ENCODE measurements at places on chromosomes 1 and 21. TPM values are rescaled to one million over a fixed set of nuclear protein-coding genes. Genes with fewer than 3 reads are reported as not detected.

Gene BLACAT1
- not detected for total RNA-seq

Gene CNTN2
- total RNA-seq, result not detected

Gene SLAMF1
- total RNA-seq, result 42.3 TPM

Gene GPA33
- total RNA-seq, result 0.34 TPM

Gene TMEM269
- 0.47 TPM for total RNA-seq

Gene PIP5K1A
- total RNA-seq, result 78.4 TPM

Gene PROX1
- total RNA-seq, result 3.8 TPM

Gene RGSL1
- total RNA-seq, result not detected

Gene LYPD8
- not detected for total RNA-seq

Gene NPHS2
- not detected for total RNA-seq

Gene CDC20
- 1.1 TPM for total RNA-seq

Gene UMODL1
- total RNA-seq, result 0.36 TPM

Gene KIF26B
- total RNA-seq, result 0.62 TPM

Gene MTARC1
- 2.9 TPM for total RNA-seq

Gene CLDN17
- total RNA-seq, result not detected

Gene LRRC39
- total RNA-seq, result 1.5 TPM

DNA sequence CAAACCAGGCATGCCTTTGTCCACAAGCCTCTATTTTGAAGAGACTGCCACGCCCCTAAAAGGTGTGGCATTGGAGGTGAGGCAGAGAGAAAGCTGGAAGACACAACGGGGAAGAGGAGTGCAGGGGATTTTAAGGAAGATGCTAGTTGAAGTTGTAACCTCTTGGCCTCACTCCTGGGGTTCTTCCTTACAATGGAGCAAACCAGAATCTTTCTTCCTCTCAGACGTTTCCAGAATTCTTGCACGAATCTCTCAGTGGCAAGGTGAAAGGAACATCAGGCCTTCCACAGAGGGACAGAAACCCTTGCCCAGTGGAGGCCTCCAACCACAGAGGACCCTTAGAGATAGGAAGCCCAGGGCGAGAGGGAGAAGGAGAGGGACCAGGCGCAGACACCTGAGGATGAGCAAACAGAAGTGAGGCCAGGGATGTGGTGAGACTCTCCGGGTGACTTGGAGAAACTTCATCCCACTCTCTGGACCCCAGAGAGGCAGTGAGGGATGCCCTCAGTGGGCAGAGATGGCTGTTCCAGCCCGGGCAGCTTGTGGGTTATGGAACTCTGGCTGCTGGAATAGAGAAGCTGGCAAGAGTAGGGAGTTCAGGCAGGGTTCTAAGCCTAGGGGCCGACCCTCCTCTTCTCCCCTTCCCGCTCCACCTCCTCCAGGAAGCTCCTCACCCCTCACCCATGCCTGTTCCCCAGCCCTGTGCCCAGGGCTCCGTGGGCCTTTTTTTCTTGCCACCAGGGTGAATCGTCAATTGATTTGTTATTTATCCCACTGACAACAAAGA is 136.8 kb upstream of the RUNX3 start:
- H3K4me3 ChIP-seq, result no peak overlapping the region
- no peaks in the 10 kb centered on the region for H3K27me3 ChIP-seq
- H3K36me3 ChIP-seq, result no peaks in the 10 kb centered on the region
- no peaks in the 10 kb centered on the region for H3K4me1 ChIP-seq
- DNase-seq, result no peak

- H3K27me3 ChIP-seq, result no peaks in the 10 kb centered on the region
- no peak overlapping the region for H3K4me3 ChIP-seq
- H3K4me1 ChIP-seq, result peaks cover 11% of the 10 kb centered on the region
- DNase-seq, result peak; percentile 15
Observed at GRCh38 chr1:94772845-94773244, 47.3 kb upstream of the SLC44A3 start.

- H3K27me3 ChIP-seq, result no peaks in the 10 kb centered on the region
- H3K27ac ChIP-seq, result no peak overlapping the region
- DNase-seq, result no peak
Observed at GRCh38 chr1:116902027-116902426, 7.7 kb upstream of the PTGFRN start.

GRCh38 chr1:203033287-203033686 is 7.0 kb downstream of the PPFIA4 start:
- no peaks in the 10 kb centered on the region for H3K36me3 ChIP-seq
- H3K27me3 ChIP-seq, result no peaks in the 10 kb centered on the region
- no peak overlapping the region for H3K27ac ChIP-seq
- H3K4me1 ChIP-seq, result peaks cover 2% of the 10 kb centered on the region
- no peak overlapping the region for H3K4me3 ChIP-seq

- DNase-seq, result no peak
- H3K4me3 ChIP-seq, result no peak overlapping the region
- H3K36me3 ChIP-seq, result no peaks in the 10 kb centered on the region
- H3K27ac ChIP-seq, result no peak overlapping the region
Observed at GRCh38 chr1:231311720-231312431, 25.8 kb downstream of the EXOC8 start.

DNA sequence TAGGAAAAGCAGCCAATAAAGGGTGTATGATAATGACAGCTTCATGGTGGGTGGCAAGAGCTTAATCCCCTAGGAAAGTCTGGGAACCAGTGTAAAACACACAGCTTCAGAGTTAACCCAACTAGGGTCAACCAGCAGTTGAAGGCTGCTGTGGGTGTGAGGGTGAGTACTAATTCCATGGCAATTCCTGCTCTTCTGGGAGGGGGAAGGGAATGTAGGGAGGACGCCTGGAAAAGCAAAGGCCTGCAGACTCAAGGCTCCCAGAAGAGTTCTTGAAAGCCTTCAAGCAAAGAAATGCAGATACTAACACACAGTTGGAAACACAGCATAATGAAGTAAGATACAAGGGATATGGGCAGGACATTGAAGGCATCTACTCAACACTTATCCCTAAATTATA is 28.1 kb downstream of the TTLL7 start:
- H3K27me3 ChIP-seq, result no peaks in the 10 kb centered on the region
- H3K4me3 ChIP-seq, result no peak overlapping the region
- H3K4me1 ChIP-seq, result no peaks in the 10 kb centered on the region
- H3K27ac ChIP-seq, result no peak overlapping the region

GRCh38 chr21:31872072-31872451 is 758 bp upstream of the HUNK start:
- H3K27ac ChIP-seq, result no peak overlapping the region
- H3K27me3 ChIP-seq, result peaks cover 66% of the 10 kb centered on the region
- H3K4me1 ChIP-seq, result peaks cover 22% of the 10 kb centered on the region
- H3K4me3 ChIP-seq, result peak overlapping the region; percentile 65

GRCh38 chr1:29332204-29332603 is 95.9 kb downstream of the PTPRU start:
- no peaks in the 10 kb centered on the region for H3K4me1 ChIP-seq
- H3K27me3 ChIP-seq, result peaks cover 4% of the 10 kb centered on the region
- no peak for DNase-seq

- H3K4me3 ChIP-seq, result no peak overlapping the region
- H3K4me1 ChIP-seq, result no peaks in the 10 kb centered on the region
- H3K27me3 ChIP-seq, result no peaks in the 10 kb centered on the region
- H3K36me3 ChIP-seq, result peaks cover 5% of the 10 kb centered on the region
- no peak overlapping the region for H3K27ac ChIP-seq
Observed at GRCh38 chr1:35564037-35564883, 6.7 kb downstream of the NCDN start.

GRCh38 chr1:202888531-202889360 is at the start of gene RABIF:
Gene RABIF (minus strand): TSS chr1:202889149. CDS start chr1:202889098, 51 bp downstream.
- peak within 1 kb of the TSS; percentile 68 for H3K4me3 ChIP-seq
- H3K27ac ChIP-seq, result peak within 1 kb of the TSS; percentile 89
- H3K27me3 ChIP-seq, result no peaks in the 10 kb centered on the region
- H3K4me1 ChIP-seq, result peaks cover 17% of the 10 kb centered on the region
- H3K36me3 ChIP-seq, result peaks cover 3% of the 10 kb centered on the region

GRCh38 chr21:38352536-38353219 is 95.9 kb downstream of the KCNJ15 start:
- no peak for DNase-seq
- no peaks in the 10 kb centered on the region for H3K4me1 ChIP-seq
- H3K4me3 ChIP-seq, result no peak overlapping the region
- no peak overlapping the region for H3K27ac ChIP-seq
- no peaks in the 10 kb centered on the region for H3K36me3 ChIP-seq

DNA sequence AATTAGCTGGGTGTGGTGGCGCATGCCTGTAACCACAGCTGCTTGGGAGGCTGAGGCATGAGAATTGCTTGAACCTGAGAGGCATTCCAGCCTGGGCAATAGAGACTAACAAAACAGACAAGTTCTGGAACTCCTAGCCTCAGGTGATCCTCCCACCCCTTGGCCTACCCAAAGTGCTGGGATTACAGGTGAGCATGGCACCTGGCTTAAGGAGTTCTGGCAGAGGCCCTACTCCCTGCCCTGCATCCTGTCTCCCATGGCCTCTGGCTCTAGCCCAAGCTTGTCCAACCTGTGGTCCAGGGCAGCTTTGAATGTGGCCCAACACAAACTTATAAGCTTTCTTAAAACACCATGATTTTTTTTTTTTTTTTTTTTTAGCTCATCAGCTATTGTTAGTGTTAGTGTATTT is 20.4 kb downstream of the TOMM20 start:
- no peaks in the 10 kb centered on the region for H3K27me3 ChIP-seq
- DNase-seq, result no peak
- H3K4me3 ChIP-seq, result no peak overlapping the region
- peaks cover 7% of the 10 kb centered on the region for H3K4me1 ChIP-seq
- no peak overlapping the region for H3K27ac ChIP-seq

DNA sequence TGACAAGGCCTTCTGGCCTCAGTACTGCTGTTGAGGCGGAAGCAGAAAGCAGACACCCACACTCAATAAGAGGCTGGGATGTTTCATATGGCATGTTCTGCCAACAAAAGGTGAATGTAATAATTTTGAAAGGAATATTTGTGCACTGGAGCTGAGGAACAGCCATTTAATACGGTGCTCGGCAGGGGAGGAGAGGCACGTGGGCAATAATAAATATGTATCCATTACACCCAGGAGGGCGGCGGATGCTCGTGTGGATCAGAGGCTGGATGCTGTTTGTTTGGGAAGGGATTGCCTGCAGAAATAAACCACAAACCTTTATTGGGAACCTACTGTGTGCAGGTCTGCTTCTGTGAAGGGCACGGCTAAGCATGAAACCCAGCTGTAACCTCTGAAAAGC is 92.0 kb downstream of the VWA5B1 start:
- H3K27ac ChIP-seq, result no peak overlapping the region
- no peaks in the 10 kb centered on the region for H3K4me1 ChIP-seq
- no peaks in the 10 kb centered on the region for H3K36me3 ChIP-seq
- no peak overlapping the region for H3K4me3 ChIP-seq

DNA sequence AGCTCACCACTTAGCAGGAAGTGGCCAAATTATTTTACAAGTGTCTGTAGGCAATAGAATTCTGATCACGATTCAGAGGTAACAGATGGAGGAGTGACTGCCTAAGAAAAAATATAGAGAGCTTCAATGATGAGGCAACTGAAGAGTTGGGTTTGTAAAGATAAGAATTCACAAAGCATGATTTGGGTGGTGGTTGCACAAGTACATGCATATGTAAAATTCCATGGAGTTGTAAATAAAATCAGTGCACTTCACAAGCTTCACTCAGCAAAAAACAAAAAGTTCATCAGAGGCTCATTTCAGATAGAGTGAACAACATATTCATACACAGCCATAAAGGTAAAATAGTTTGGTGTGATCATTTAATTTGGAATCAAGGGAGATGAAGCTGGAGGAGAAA is 10.9 kb downstream of the ANP32E start:
- peaks cover 9% of the 10 kb centered on the region for H3K4me1 ChIP-seq
- no peaks in the 10 kb centered on the region for H3K27me3 ChIP-seq
- no peak overlapping the region for H3K4me3 ChIP-seq
- H3K36me3 ChIP-seq, result peaks cover 47% of the 10 kb centered on the region

- no peak overlapping the region for H3K4me3 ChIP-seq
- no peaks in the 10 kb centered on the region for H3K4me1 ChIP-seq
- DNase-seq, result no peak
- H3K27ac ChIP-seq, result no peak overlapping the region
- H3K36me3 ChIP-seq, result no peaks in the 10 kb centered on the region
- H3K27me3 ChIP-seq, result no peaks in the 10 kb centered on the region
Observed at GRCh38 chr21:45302082-45303061, 14.7 kb upstream of the POFUT2 start.

GRCh38 chr1:24027838-24028468 is 47.8 kb upstream of the SRSF10 start:
- H3K27ac ChIP-seq, result no peak overlapping the region
- no peaks in the 10 kb centered on the region for H3K36me3 ChIP-seq
- no peak overlapping the region for H3K4me3 ChIP-seq
- H3K4me1 ChIP-seq, result no peaks in the 10 kb centered on the region
- peak; percentile 37 for DNase-seq
- H3K27me3 ChIP-seq, result no peaks in the 10 kb centered on the region

- H3K27me3 ChIP-seq, result no peaks in the 10 kb centered on the region
- H3K4me1 ChIP-seq, result no peaks in the 10 kb centered on the region
- H3K27ac ChIP-seq, result no peak overlapping the region
- DNase-seq, result no peak
Observed at GRCh38 chr1:168607872-168608428, 31.5 kb downstream of the XCL1 start.

DNA sequence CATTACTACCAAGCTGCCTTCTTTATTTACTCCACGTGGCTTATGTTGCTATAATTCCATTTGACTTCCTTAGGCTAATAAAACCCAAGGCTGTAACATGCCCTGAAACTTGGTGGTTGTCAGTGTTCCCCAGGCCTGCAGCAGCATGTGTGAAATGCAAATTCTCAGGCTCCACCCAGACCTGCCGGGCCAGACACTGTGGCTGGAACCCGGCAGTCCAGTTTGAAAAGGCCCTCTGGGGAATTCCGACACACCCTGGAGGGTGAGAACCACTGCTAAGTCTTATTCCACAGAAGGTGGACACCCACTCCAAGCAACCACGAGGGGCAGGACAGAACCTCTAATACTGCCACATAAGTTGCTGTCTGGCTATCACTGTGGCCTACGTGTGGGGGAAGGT is 41.4 kb downstream of the URB1 start:
- no peaks in the 10 kb centered on the region for H3K27me3 ChIP-seq
- H3K36me3 ChIP-seq, result no peaks in the 10 kb centered on the region
- H3K4me1 ChIP-seq, result no peaks in the 10 kb centered on the region

GRCh38 chr1:90127288-90127953 is 132.5 kb downstream of the ZNF326 start:
- no peaks in the 10 kb centered on the region for H3K36me3 ChIP-seq
- no peak overlapping the region for H3K27ac ChIP-seq
- no peaks in the 10 kb centered on the region for H3K4me1 ChIP-seq
- H3K27me3 ChIP-seq, result no peaks in the 10 kb centered on the region
- no peak overlapping the region for H3K4me3 ChIP-seq
- no peak for DNase-seq

DNA sequence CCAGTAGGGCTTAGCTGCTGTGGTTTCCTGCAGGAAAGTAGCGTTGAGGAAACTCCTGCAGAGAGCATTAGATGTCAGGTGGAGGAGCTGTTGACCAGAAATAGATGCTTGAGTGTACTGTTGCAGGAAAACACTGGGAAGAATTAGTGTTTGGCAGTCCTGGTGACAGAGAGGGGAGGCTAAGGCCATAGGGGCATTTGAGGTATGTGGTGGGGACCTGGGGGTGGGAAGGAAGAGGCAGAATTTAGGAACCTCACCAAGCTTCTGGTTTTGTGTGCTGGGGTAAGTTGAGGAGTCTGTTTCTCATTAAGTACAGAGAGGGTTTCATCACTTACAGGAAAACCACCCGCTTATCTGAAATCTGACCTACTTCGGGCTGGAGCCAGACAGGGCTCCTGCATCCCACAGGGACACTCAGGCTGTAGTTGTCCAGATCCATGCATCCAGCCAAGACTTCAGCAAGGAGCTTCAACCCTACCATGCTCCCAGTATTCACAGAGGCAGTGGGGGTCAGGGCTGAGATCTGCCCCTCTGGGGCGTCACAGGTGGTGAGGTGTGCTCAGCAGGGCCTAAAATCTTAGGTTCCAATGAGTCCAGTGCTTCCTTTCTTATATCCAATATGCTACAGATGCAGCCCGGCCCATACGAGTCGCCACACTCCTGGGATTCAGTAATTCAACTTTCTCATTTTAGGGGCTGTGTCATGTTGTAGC is 15.1 kb downstream of the SH2D2A start:
- no peaks in the 10 kb centered on the region for H3K36me3 ChIP-seq
- DNase-seq, result no peak
- no peak overlapping the region for H3K4me3 ChIP-seq
- no peak overlapping the region for H3K27ac ChIP-seq
